HEK293T (cell line): ENCODE measurements at places on chromosomes 3 and 15.
A peak's percentile ranks its signal among the peaks of the same experiment; 100 is the strongest.

DNA sequence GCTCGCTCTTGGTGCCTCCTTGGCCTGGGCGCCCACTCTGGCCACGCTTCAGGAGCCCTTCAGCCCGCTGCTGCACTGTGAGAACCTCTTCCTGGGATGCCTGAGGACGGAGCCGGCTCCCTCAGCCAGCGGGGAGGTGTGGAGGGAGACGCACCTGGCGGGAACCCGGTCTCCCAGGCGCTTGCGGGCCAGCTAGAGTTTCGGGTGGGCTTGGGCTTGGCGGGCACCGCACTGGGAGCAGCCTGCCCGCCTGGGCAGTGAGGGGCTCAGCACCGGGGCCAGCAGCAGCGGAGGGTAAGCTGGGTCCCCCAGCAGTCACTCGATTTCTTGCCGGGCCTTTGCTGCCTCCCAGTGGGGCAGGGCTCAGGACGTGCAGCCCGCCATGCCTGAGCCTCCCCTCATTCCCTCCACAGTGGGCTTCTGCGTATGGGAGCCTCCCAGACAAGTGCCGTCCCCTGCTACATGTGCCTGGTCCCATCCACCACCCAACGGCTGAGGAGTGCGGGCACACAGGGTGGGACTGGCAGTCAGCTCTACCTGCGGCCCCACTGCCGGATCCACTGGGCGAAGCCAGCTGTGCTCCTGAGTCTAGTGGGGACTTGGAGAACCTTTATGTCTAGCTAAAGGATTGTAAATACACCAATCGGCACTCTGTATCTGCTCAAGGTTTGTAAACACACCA is 708.7 kb downstream of the VGLL3 start:
- DNase-seq: no peak

GRCh38 chr3:48425281-48425812 is 4.5 kb downstream of the PLXNB1 start:
- no peak for DNase-seq

GRCh38 chr15:90266061-90266431 is 574 bp downstream of the NGRN start:
- peak; percentile 37 for DNase-seq

- DNase-seq: no peak
Observed at GRCh38 chr15:57313134-57313483, 63.2 kb upstream of the CGNL1 start.

- DNase-seq: no peak
Observed at GRCh38 chr3:113124256-113124830, 87.0 kb upstream of the BOC start.

- DNase-seq: no peak
Observed at GRCh38 chr3:186340204-186340603, 21.8 kb downstream of the DGKG start.

DNA sequence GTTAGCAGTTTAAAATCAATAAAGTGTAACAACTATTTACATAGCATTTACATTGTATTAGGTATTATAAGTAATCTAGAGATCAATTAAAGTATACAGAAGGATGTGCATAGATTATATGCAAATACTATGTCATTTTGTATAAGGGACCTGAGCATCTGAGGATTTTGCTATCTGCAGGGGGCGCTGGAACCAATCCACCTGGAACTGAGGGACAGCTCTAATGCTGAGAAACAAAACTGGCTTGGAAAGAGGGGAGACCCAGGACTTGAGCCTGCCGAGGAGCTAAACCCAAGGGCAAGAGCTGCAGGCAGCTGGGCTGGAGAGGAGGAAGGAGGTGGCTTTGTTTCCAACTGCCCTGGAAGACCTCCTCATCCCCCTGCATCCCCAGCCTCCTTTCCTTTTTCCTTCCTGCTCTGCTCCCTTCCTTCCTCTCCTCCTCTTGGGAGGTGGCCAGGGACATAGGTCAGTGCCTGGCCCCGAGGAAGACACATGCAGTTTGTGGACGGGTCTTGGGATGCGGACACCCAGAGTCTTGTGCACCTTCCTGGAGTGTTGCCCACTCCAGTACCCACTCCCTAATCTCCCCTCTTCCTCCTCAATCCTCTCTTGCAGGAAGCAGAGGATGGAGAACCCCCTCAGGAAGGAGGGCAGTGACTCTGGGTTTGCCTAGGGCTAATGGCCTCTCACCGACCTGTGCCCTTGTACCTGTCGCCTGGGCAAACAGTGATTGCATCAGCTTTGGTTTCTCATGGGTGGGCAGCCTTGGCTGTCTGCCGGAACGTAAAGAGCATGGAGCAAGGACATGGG is 825 bp upstream of the RTP3 start:
- DNase-seq: no peak

GRCh38 chr3:51392355-51393133 is 1.5 kb downstream of the RBM15B start:
- DNase-seq: no peak

- no peak for DNase-seq
Observed at GRCh38 chr15:46872286-46872980, 844.9 kb upstream of the SEMA6D start.
